ENCODE measurements at places on chromosomes 1 and 21.

- no peak for DNase-seq
Observed at GRCh38 chr1:14612256-14612655, 13.8 kb downstream of the KAZN start.

DNA sequence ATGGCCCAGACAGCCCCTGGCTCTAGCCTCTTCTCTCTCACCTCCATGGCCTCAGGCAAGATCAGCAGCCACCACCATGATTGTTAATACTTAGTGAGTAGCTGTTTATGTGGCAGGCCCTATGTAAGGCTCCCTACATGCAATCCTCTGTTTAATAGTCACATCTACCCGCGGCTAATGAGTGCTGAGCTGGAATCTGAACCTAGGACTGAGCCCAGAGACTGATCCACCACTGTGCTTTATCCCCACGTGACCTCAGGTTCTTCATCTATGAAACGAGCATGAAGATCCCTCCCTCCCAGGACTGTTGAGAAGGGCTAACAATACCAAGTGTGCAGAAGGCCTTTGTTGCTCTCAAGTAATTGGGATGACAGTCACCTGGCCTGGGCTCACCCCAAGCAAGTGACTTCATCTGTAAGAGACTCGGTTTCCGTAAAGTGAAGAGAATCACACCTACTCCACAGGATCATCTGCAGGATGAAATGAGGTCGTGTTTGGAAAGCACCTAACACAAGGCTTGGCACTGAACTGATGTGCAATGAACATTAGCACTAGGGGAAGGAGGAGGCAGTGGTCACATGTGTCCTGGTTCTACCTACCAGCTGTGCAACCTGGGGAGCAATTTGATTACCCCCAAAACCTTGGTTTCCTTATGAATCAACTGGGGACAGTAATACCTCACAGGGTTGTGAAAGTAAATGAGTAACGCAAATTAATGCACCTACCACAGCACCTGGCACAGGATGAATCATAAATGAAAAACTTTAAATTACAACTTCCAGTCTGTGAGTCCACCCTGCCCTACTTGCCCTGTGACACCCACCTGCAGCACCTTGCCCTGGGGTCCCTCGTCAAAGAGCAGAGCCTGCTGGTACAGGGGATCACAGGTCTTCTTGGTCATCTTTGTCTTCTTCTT is 37.2 kb downstream of the RIMS3 start:
- DNase-seq = no peak

GRCh38 chr1:96634883-96635282 is 86.7 kb upstream of the PTBP2 start:
- no peak for DNase-seq

GRCh38 chr21:38472412-38473108 is 25.7 kb downstream of the ERG start:
- DNase-seq = no peak

- no peak for DNase-seq
Observed at GRCh38 chr1:61496501-61496900, 228.4 kb downstream of the TM2D1 start.

DNA sequence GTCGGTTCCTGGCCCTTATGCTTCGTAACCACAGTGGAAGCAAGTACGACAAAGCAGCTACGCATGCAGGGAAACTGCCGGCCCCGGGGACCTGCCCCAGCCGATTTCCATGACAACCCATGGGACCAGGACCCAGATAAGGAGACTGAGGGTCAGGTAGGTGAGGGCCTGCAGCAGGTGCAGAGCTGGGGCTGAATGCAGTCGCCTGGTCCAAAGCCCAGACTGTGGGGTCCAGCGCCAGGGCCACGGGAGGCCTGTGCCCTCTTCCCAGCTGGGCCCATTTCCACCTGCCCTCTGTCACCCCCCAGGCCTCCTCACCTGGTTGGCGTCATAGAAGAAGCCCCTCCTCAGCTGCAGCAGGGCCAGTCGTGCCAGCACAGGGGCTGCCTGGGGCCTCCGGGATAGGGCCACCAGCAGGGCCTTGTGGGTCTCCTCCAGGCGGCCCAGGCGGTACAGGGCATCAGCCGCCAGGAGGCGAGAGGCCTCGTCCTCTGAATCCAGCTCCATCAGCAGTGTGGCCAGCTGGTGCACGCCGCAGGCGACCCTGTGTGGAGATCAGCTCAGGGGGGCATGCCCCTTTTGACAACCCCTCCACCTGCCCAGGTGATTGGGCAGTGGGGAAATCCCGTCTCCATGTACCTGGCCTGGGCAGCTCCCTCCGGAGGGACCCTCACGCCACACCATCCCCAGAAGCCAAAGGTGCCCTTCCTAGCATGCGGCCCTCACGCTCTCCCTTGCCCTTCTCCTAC is 14.2 kb downstream of the TTC34 start:
- no peak for DNase-seq

GRCh38 chr1:64664299-64664698 is 80.6 kb upstream of the RAVER2 start:
- DNase-seq = no peak

DNA sequence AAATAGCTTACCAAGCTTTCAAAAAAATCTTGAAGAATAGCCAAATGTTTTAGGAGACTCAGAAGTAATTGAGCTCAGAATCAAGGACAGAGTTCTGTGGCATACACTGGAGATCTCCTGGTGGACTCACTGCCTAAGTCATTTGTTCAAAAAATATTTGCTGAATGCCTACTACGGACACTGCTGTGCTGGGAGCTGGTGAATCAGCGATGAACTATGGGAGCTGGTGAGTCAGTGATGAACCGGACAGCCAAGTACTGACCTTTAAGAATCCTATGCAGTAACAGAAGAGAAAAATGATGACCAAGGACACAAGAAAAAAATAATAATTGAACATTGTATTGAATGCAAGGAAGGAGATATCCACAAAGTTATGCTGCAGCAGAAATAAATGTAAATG is 717.9 kb upstream of the CXADR start:
- DNase-seq = no peak

GRCh38 chr1:9352377-9353134 is 59.9 kb downstream of the SPSB1 start:
- no peak for DNase-seq

DNA sequence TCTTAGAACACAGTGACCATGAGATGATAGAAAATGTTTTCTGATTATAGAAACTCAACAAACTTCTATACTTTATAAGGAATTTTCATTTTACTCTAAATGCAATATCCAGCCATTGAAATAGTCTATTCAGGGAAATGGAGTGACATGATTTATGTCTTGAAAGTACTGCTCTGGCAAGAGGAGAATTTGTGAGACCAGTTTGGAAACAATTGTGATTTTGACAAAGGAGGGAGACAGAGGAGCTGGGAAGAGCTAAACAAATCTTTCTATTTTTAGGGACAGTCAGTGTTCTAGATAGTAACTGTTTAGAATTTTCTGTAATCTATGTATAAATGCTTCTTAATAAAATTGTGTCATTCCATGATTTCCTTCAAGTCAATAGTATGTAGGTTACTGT is 252.3 kb downstream of the FMN2 start:
- DNase-seq = no peak

- DNase-seq = no peak
Observed at GRCh38 chr1:90387805-90388204, 329.3 kb downstream of the BARHL2 start.

DNA sequence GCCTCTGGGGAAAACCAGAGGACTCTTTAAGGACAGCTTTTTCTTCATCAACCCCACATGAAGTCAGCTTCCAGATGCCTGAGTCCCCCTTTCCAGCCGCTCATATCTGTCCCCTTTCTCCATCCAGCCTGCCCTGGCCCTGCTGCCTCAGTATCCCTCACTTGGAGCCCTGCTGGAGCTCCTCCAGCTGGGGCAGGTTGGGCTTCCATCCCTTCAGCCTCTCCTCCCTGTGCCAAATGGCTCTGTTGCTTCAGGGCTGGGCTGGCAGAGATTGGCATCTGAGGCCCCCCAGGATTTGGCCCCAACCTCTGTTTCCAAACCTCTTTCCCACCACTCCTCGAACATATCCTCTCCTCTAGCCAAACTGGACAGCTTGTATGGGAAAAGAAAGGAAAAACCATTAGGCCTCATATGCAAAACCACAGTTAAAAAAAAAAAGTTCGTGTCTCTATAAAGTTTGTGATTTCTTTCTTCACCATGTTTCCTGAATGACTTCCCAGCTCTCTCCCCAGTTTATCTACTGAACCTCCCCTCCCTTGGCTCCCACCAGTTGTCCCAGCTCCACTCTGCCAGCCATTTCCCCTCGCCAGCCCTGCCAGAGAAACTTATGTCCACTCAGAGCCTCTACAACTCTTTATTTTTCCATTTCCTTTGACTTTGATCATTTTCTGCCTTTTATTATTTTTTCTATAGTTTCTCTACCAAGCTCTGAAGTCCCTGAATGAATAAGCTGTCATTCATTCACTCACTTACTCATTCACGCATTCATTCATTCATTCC is 217.9 kb downstream of the FOXD2 start:
- no peak for DNase-seq

- DNase-seq = no peak
Observed at GRCh38 chr1:6794164-6794563, 8.9 kb downstream of the CAMTA1 start.

- DNase-seq = no peak
Observed at GRCh38 chr1:41983451-41983850, 64.7 kb upstream of the HIVEP3 start.

DNA sequence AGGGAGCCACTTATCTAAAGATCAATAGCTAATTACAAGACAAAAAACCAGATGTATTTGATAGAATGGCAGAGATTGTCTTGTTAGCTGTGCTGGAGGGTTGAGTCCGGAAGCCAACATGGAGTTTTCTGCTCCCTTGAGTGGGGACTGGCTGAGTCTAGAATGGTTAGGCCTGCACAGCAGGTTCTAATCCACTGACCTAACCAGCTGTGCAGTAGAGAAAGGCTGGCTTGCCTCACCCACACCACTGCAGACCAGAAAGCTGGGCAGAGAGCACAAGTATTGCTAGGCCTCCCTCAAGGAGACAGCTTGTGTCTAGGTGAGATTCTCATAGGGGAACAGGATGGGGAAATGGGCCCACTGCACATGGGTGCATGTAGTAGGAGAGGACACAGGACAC is 11.7 kb upstream of the GNG12 start:
- no peak for DNase-seq

DNA sequence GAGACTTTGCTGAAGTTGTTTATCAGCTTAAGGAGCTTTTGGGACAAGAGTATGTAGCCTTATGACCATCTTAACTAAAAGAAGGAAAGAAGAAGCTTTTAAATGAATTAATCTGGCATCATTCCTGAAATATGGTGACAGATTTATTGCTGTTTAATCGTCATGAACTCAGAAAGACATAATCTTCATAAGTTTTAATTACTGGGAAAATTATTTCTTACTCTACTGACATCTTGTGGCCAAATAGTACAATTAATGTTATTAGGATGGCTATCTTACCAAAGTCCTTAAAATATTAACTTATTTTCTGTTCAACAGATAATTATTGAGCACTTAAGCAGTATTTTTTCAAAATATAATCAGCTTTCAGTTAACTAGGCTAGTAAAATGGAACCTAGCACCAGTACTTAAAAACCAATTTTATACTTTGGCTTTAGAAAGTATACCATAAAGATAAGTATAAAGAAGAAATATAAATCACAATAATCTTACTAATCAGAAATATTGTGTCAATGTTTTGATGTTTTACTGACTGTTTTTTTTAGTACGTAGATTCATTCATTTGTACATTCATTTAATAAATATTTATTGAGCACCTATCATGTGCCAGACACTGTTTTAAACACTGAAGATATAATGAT is 34.7 kb upstream of the GPR25 start:
- no peak for DNase-seq

DNA sequence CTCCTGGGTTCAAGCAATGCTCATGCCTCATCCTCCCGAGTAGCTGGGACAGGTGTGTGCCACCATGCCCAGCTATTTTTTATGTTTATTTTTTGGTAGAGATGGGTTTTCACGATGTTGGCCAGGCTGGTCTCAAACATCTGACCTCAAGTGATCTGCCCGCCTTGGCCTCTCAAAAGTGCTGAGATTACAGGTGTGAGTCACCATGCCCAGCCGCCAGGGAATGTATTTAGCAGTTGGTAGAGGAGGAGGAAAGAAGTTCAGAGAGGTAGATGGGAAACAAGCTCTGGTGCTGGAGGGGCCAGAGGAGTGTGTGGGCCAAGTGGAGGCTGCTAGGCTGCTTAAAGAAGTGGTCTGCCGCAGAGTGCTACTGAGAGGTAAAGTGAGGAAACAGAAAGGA is 6.0 kb downstream of the DOP1B start:
- DNase-seq = no peak

GRCh38 chr1:239906394-239906793 is 185.3 kb upstream of the FMN2 start:
- no peak for DNase-seq

DNA sequence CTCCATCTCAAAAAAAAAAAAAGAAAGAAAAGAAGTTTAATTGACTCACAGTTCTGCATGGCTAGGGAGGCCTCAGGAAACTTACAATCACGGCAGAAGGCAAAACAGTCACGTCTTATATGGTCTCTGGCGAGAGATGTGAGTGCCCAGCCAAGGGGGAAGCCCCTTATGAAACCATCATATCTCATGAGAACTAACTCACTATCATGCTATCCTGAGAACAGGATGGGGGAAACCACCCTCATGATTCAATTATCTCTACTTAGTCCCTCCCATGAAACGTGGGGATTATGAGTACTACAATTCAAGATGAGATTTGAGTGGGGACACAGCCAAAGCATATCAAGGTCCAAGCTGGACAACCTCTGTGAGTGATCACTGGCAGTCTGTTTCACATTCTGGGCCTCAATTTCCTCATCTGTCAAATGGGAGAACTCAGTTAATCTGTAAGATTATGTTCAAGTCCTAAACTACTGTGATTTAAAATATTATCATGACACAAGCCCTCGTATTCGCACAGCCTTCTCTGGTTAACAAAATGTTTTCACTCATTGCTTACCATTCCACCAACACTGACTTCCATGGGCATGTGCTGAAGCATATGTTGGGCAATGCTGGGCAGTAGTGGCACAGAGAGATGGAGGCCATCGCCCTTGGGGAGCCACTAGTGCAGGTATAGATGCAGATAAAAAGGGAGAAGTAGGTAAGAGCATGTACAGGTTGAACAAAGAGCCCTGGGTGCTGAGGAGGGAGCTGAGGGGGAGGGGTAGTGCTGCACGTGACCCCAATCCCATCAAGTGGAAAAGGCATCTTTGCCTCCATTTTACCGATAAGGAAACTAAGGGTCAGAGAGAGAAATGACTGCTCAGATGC is 46.2 kb upstream of the SLC2A1 start:
- no peak for DNase-seq

- DNase-seq = no peak
Observed at GRCh38 chr1:34164771-34165391, at the start of gene CSMD2. Gene CSMD2 (minus strand): TSS chr1:34165230. CDS start chr1:34165097, 133 bp downstream.

GRCh38 chr1:184535191-184535970 is 148.6 kb downstream of the C1orf21 start:
- DNase-seq = no peak

DNA sequence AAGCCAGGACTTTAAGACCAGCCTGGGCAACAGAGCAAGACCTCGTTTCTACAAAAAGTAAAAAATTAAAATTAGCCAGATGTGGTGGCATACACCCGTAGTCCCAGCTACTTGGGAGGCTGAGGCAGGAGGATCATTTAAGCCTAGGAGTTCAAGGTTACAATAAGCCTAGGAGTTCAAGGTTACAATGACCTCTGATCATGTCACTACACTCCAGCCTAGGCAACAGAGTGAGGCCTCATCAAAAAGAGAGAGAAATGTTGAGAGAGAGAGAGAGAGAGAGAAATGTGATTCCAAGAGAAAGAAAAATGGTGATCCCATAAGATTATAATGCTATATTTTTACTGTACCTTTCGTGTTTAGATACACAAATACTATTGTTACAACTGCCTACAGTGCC is 60.2 kb downstream of the PACC1 start:
- DNase-seq = no peak

GRCh38 chr1:227769047-227769935 is 34.1 kb downstream of the SNAP47 start:
- DNase-seq = no peak

- no peak for DNase-seq
Observed at GRCh38 chr1:1020415-1021009, 592 bp downstream of the AGRN start.
